Neural crest cell (in vitro differentiated cells): ENCODE measurements at places on chromosomes 5 and 9.

GRCh38 chr5:98455665-98456064, 317.8 kb upstream of the RGMB start:
- no peak for DNase-seq

- no peak for DNase-seq
These were observed 12.2 kb downstream of the CAMK4 start for GRCh38 chr5:111236348-111236747.

DNA sequence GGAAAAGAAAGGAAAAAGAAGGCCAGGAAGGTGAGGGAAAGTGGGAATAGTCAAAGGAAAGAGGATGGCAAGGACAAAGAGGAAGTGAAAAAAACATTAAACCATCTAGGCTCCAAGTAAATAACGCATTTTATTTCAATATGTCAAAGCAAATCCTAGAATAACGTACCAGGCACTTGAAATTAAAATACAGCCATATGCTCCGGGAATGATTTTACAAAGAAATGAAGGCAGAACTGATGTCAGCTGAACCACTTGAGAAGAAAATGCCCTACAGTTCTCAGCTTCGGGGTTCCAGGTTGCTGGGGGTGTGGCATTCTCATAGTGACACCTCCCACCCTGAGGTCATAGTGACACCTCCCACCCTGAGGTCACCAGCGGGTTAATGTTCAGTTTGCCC, 281.6 kb downstream of the SEMA5A start:
- no peak for DNase-seq

GRCh38 chr9:89880721-89881120, 275.9 kb downstream of the GADD45G start:
- DNase-seq: no peak

GRCh38 chr5:27048510-27048909, 10.1 kb upstream of the CDH9 start:
- DNase-seq: no peak

DNA sequence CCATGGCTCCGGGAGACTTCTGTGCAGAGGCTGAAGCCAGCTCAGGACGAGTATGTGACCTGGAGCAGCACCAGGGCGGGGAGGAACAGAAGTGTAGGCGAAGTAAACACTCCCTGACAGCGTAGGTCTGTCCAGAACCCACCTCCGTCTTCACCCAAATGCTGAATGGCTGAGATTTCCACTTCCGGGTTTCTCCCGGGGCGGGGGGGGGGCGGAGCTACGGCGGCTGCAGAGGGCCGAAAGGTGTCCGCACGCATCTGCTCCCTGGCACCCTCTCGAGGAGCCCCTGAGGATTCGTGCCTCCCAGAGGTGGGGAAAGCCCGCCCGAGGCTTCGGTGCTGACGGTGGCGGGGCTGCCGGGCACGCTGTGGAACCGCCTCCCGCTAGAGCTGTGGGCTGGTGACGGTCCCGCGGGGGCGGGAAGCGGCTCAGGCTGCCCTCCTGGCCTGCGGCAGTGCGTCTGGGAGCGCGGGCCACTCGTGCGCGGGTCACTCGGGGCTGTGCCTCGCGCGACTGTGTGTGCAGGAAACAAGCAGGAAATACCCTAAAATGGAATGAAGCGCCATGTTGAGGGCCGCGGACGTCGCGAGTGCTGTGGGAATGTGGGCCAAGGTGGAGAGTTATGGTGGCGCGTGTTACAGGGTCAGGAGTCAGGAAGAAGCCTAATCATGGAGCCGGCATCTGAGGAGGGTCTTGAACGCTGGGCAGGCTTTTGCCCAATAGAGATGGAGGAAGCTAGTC, 1425.4 kb downstream of the FOXD4L5 start:
- no peak for DNase-seq

DNA sequence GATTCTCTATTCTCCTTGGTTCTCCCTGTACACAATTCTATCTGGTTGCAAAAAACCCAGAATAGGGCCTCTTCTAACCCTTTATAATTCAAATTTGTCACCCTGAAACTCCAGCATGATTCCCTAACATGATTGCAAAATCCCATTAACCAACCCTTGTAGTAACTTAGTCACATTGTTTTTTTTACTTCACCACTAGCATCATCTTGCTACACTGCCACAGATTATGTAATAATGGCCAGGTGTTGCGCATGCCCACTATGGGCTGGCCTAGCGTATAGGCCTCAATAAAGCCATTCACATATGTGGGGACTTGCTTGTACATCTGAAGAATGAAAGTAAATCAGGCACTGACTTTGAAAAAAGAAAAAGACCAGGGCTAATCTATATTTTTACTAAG, 25.7 kb downstream of the FAM170A start:
- no peak for DNase-seq

- DNase-seq: no peak
These were observed 1.4 kb downstream of the RNU6ATAC start for GRCh38 chr9:134162926-134163370.

DNA sequence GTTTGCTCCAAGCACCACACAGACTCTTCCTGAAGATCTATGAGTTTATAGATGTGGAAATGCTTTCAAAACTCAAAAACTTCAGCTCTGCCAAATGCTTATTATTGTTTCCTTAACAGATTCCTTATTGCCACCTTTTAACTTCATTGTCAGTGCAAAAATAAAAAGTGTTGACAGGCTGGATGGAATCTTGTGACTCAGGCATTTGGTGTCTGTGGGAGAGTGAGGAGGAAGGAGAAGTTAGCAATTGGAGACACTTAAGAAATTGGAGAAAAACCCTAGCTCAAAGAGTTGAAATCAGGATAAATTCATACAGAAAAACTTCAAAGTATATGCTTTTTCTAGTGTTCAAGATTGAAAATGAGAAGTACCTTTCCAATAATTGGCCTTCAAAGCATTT, 140.6 kb upstream of the PUM3 start:
- DNase-seq: no peak

DNA sequence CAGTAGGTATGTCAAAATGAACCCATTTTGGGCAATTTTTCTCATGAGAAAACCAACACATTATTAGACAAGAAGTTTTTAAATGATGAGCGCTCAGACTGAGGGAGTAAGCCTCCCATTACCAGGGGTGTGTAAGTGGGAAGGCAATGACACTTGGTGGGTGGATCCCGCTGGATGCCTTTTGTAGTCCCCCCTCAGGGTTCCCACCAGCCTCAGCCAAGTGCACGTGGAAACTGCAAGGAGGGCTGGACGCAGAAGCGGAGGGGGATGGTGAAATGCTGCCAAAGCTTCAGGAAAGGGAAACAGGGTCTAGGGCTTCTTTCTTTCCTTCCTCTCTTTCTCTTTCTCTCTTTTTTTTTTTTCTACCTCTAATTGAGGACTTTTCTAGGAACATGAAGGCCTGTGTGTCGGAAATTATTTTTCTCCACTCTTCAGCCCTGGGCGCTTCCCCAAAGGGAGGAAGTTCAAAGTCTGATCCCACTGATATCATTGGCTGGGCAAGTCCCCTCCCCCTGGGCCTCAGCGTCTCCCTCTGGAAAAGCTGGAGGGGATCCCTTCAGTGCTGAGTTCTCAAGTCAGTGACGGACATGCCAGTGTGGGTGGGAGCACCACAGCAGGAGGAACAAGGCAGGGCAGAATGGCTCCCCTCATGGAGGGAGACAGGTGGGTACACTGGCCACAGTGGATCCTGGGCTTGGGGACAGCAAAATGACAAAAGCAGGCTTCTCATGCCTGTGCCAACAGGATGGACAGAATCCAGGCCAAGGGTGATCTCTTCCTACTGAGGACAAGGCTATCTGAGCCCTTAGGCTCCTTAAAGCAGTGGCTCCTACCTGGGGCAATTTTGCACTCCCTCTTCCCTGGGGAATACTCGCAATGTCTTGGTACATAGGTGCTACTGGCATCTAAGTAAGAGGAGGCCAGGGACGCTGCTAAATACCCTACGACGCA, 23.9 kb upstream of the SLC25A51 start:
- no peak for DNase-seq

DNA sequence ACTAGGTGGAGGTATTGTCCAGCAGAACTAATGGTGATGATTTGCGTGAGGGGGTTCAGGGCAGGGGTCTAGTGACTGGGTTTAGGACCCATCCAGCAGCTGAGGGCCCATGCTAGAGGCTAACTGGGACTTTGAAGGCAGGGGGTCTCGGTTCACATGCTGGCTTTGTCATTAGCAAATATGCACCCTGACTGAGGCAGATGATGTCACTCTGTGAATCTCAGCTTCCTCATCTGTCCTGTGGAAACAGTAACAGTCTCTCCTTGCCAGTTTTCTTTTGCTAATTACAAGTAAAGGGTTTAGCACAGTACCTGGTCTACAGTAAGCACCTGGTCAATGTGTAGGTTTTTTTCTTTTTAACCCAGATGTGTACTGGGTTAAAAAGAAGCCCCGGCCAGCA, 5.2 kb downstream of the SH2D3C start:
- DNase-seq: no peak

DNA sequence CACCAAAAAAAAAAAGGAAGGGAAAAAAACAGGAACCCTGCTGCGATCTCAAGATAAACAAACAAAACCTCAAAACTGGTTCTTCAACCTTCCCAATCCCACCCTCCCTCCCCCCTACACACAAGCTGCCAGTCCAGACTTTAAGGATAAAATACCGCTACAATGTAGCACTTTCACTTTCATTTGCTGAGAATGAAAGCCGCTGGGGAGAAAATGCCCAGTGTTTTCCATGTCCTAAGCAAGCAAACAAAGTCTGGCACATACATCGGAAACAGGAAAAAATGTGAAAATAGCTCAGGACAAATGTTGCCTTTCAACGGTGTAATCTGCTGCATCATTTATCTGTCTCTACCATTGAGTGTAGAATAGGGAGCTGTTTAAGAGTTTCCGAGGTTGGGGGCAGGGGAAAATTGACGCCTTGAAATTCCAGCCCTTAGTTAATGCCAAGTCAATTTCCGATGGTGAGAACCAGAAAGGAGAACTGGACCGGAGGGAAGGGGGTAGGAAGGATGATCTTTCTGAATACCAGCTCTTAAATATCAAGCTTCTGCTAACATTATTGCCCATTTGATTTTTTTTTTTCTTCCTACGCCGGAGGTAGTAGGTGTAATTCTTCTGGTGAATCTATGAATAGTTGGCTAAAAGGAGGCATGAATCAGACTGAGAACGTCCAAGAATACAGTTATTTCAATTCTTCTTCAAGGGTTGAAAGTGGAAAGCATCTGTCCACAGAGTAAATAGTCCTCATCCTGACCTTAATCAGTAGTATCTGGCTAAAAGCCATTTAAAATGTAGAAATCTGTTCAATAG, 1.2 kb upstream of the ADAMTS6 start:
- DNase-seq: no peak

DNA sequence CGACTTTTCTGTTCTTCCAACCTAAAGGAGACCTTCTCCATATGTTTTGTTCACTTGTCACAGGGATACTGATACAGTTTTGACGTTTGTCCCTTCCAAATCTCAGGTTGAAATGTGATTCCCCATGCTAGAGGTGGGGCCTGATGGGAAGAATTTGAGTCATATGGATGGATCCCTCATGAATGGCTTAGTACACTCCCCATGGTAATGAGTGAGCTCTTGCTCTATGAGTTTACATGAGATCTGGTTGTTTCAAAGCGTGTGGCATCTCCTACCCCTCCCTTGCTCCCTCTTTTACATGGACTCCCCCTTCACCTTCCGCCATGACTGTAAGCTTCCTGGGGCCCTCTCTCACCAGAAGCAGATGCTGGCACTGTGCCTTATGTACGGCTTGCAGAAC, 6.9 kb downstream of the PIP5K1B start:
- no peak for DNase-seq

DNA sequence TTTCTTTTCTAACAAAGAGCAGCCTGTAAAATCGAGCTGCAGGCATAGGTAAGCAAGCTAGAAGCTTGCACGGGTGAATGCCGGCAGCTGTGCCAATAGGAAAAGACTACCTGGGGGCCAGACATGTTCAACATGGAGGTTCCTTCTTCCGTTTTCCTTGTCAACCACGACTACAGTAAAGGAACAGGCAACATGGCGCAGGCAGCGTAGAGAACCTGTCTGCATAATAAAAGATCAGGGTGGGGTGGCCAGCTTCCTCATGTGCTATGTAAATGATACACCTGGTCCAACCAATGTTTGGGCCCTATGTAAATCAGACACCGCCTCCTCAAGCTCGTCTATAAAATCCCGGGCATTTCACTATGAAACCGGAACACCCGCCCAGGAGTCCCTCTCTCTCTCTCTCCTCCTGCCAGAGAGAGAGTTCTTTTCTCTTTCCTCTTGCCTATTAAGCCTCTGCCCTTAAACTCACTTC, 103.8 kb upstream of the LIFR start:
- DNase-seq: no peak

- no peak for DNase-seq
These were observed 83.3 kb downstream of the MLLT3 start for GRCh38 chr9:20538956-20539355.

DNA sequence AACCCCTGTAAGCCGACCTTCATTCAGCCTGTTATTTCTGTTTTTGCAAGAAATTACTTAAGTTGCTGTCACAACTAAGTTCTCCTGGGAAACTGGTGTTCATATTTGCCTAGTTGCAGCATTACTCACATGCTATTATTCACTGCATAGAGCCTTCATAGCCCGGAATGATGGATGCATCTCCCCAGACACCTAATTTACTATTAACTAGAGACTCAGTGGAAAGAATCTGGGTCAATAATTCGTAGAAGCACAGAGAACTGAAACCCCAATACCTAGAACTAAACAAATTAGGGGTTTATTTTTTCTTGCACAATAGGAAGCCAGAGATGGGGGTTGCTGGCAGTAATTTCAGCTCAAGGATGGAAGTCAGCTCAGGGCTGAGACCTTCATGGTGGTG, 45.7 kb upstream of the FAM170A start:
- DNase-seq: no peak

DNA sequence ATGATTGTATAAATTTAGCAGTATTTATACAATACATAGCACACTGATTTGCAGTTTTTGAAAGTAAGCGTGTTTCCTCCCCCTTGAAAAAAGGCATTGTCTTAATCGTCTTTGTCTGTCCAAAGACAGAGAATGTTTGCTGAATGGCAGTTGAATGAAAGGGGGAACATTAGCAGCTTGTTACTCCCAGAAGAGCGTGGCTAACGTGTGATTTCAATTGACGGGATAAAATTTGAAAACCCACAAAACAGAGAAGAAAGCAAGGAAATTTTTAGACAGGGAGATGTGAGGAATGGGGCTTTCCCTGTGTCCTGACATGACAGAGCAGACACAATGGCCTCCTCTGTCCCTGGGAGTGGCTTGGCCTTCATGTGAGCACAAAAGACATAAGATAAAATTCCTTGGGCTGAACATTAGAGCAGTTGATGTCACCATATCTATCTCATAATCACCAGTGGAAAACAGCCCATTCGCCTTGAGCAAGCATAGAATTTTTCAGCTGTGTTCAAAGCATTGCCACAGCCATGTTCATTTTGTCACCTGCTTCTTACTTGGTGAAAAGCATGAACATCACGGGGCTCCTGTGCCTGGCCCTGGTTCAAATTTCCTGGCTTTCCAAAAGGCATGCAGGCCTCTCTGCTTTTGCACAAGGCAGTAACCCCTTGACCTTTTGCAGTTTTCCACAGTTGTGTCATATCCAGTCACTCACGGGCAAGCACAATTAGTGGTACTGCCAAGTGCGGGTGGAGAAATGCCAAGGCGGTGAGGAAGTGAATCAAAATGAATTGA, 126.9 kb downstream of the TLE1 start:
- DNase-seq: no peak

DNA sequence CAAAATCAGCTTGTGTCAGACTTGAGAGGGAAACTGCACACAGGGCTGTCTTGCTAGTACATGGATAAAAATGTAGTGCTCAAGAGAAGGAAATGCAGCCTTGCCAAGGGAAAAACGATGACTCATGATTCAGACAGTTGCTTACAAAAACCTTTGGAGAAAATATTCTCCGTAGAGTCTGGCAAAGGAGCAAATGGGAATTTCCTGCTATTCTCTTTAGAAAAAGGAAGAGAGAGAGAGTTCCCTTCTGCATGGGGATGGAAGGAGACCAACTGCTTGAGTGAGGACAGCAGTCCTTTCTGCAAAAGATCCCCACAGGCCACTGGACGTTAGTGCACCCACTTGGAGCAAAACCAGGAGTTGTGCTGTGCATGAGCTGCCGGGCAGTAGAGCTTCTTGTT, 7.6 kb downstream of the IFNB1 start:
- DNase-seq: no peak
